Stimulated activated CD4-positive, alpha-beta T cell treated with anti-CD3 and anti-CD28 coated beads, TNF-alpha, amount 100 ng/mL, for 48 hours (primary cell): ENCODE measurements at places on chromosomes 1 and 21.

GRCh38 chr1:26142159-26142558 is 16.7 kb upstream of the FAM110D start:
- DNase-seq = no peak

GRCh38 chr1:44355582-44356305 is 687 bp upstream of the ERI3 start:
- no peak for DNase-seq

DNA sequence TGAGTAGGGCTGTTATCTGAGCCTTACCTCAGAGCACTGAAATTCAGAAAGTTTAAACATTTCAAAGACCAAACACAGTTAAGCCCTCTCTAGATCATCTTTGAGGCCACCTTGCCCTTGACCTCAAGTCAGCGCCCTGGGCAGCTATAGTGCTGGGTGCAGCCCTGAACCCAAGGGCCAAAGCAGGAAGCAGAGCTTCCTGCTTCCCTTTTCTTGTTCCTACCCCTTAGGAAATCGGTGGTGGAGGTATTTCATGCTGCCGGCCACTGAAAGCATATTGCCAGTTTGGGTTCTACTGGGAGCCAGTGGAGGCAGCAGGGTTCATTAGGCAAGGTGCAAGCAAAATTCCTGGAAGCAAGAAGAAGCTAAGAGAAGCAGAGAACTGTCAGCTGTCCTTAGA is 26.1 kb downstream of the CD244 start:
- DNase-seq = no peak

DNA sequence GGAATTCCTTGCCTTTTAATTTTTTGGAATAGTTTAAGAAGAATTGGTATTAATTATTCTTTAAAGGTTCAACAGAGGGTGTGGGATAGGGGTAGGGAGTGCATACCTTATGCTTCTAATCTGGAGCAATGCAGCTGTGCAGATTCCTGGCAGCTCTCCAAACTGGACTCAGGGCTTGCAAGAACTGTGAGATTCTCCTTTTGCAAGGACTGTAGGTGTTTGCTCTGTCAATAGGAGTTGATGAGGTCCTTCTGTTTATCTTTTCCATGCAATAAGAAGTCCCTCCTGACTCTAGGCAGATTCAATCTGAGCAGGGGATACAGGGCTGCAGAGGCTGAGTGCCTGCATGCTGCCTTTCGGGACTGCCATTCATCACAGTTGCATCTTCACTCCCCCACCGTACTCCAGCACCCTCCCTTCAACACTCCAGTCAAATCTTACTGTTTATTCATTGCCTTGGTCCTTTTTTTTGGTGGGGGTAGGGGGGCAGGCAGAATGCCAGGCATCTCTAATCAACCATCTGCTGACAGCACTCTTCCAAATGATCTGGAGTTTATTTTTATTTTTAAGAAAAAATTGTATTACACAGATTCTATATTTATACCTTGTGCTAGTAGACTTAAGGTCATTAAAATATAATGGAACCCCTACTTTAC is 122.3 kb downstream of the DISC1 start:
- DNase-seq = no peak

DNA sequence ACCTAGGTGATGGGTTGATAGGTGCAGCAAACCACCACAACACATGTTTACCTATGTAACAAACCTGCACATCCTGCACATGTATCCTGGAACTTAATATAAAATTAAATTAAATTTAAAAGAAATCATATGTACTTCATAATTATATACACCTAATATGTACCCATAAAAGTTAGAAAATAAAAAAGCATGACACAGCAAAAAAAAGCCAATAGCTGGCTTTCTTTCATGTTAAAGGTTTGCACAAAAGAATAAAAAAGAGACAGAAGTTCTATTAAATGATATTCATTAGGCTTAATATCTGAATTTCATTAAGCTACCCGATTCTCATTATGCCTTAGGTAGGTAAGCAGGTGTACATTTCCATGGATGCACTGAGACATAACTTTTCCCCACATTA is 5.2 kb upstream of the PRMT6 start:
- no peak for DNase-seq

- DNase-seq = no peak
Observed at GRCh38 chr1:17621691-17622090, 82.2 kb downstream of the ARHGEF10L start.

DNA sequence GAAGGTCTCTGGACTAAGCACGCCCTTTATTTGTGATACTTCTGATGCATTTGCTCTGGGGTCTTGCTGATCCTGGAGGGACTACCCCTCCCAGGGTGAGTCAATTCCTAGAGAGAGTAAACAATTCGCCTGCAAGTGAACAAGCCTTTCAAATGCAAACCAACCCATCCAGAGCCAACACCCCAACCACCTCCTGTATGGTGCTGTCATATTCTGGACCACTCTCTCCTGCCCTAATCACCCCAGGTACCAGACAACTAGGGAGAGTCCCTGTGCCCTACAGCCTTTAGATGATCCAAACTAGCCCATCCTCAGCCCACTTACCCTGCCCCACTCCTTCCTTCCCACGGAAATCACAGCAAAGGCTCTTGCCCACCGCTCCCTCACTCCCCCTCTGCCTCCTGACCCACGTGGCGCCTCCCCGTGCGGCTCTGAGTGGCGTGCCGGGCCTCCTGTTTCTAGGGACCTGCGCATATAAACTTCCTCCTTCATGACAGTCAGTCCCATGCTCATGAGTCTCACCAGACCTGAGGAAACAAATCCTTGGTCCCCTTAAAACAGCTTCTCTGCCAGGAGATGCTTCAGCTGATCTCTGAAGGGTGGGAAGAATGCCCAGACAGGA is 37.2 kb downstream of the ACTA1 start:
- DNase-seq = no peak

DNA sequence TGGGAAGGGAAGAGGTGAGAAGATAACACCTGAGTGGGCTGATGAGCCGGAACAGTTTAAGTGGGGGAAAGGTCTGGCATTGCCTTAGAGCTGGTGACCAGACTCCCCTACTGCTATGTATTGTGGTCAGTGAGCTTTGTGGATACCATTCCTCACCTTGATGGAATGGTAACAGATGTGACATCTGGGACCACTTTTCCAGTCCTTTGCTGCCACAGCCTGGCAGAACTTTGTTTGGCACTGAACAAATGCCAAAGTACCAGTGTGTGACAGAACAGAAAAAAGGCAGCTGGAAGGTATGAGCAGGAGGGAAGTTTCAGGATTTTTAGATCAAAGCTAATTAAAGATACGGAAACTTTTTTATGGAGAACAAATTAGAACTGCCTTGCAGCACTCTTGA is 6.2 kb downstream of the MED8 start:
- no peak for DNase-seq

DNA sequence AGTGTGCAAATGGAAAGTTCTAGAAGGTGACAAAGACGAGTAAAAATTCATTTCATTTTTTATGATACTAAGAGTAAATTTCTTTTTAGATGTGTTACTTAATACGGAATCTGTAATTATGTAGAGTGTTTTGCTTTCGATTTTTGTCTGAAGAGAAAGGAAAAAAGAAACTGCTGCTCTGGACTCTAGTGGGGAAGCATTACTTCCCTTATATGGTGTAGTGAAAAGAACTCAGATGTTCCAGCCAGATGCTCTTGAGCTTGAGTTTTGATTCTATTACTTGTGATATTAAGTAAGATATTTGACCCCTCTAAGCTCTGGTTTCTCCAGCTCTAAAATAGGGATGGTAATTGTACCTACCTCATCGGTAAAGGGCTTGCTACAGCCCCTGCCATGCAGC is 12.2 kb upstream of the GPR161 start:
- DNase-seq = no peak

GRCh38 chr1:229729916-229730315 is 103.9 kb downstream of the URB2 start:
- no peak for DNase-seq

DNA sequence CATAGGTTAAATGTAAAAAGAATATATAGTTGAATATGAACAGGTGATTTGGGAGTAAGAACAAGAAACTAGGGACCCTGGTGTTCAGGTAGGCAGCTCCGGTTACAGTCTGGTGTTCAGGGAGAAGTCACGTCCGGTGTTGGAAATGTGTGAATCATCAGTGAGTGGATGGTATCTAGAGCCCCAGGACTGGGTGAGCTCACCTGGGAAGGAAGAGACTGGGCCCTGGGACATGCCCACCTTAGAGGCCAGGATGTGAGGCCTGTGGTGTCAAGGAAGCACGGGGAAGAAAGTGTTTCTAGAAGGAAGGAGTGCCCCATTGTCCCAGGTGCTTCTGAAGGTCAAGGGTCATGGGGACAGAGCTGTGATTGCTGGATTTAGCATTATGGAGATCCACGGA is 1.5 kb upstream of the GJB3 start:
- no peak for DNase-seq

GRCh38 chr1:207328004-207328403 is 6.5 kb downstream of the CD55 start:
- no peak for DNase-seq

GRCh38 chr1:89723144-89723543 is 90.2 kb downstream of the LRRC8C start:
- DNase-seq = no peak

- DNase-seq = no peak
Observed at GRCh38 chr1:155622191-155622590, 12.2 kb downstream of the MSTO1 start.

GRCh38 chr1:204894606-204895005 is 23.9 kb downstream of the NFASC start:
- DNase-seq = no peak

GRCh38 chr1:204473400-204473965 is 21.1 kb downstream of the PIK3C2B start:
- no peak for DNase-seq

- DNase-seq = no peak
Observed at GRCh38 chr1:11714831-11715575, 20.9 kb upstream of the AGTRAP start.

DNA sequence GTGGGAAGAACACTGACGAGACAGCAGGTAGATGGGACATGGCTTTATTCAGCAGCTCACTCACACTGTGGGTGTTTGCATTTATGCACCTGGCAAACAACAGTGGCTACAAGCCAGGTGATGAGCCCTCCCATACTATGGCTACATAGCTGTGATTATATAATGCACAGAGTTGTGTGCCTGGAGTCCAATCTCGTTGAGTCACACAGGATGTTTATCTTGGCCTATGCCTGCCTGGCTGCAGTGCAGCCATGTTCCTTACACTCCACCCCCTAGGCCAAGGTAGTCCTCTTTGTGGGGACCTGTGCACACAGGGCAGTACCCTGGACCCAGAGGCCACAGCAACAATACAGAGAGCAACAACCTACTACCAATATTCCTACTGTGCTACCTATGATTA is 1643.8 kb downstream of the MRPL39 start:
- no peak for DNase-seq

DNA sequence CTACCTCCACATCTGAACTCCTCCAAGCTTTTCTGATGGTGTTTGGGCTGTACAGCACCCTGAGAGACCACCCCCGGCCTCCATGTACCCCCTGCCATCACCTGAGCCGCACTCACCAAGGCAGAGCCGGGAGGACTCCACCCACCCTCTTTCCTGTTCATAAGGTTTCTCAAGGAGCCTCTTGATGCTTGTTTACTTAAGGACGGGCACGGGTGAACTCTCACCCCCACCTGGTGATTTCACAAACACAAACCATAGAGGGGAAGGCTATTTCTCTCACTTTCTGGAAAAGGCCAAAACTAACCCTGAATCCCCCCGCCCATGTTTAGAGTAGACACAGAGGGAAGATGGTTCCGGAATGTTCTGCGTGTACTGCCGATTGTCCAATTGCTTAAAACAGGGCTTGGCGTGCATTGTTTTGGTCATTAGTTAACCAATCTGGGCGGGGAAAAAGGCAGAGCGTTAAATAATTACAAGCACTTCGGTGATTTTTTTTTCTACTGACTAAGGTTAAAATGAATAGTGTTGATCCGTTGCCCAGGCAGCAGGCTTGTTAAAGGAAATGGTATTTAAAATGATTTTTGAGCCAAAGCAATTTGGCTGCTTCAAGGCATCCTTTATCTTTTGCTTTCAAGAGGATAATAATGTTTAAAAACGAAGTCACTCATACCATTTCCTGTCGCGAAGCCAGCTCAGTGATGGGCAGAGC is 279.8 kb upstream of the VAMP3 start:
- no peak for DNase-seq

GRCh38 chr1:18882486-18882885 is 19.9 kb downstream of the ALDH4A1 start:
- no peak for DNase-seq

- no peak for DNase-seq
Observed at GRCh38 chr1:157697781-157698569, 2.6 kb downstream of the FCRL3 start.

DNA sequence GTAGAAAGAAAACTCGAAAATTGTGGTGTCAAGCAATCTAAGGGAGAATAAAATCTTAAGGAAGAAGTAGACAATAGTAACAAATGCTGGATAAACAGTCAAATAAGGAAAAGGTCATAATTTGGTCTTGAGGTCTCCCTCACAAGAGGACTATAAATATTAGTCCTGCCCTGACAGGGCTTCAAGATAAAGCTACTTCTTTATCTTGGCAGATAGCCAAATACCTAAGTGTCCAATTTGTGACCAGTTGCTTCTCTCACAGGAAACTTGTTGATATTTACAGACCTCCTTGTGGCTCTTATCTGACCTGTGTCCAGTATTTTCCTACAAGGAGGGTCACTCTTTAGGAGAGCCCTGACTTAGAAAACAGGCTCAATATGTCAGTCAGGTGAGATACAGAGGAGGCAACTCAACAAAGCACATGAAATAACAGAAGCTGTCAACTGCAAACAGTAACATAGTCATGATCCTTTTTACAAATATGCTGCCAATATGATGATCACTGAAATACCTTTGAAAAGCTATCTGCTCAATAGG is 88.8 kb downstream of the TNNI3K start:
- DNase-seq = no peak

DNA sequence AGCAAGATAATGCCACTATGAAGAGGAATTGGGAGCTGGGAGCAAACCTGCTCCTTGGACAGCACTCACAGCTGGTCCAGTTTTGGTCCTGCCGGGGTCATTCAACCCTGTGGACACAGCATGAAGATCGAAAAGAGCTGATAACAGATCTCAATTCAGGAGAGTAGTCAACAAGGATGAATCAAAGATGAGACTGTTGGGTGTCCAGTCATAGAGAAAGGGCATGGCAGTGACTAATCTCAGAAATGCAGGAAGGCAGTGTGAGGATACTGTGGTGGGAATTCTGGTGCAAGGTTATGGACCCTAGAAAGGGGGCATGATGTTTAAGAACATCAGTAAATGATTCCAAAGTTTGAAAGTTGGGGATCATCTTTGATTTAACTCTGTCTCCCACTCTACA is 261.4 kb upstream of the ZP4 start:
- no peak for DNase-seq

- no peak for DNase-seq
Observed at GRCh38 chr1:174935961-174936727, 63.6 kb upstream of the CACYBP start.

GRCh38 chr1:85054664-85055063 is 6.4 kb upstream of the MCOLN3 start:
- no peak for DNase-seq

DNA sequence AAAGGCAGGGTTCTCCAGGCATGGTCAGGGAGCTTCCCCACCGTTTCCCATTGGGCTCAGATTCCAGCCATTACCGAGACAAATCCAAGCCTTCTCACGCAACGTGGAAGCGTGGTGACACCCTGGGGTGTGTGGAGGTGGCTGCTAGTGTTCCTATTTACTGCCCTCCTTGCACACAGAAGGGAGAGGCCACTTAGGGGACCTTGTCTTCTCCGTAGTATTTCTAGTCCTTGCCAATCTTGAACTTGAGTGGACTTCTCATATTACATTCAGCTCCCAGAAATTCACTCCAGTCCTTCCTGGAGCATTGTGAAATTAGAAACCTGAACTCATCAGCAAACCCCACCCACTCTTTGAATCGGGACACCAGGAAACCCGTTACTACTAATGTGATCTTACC is 131.6 kb downstream of the AJAP1 start:
- DNase-seq = no peak

GRCh38 chr1:224357626-224358124 is 996 bp downstream of the CNIH4 start:
- DNase-seq = no peak
